ENCODE measurements at places on chromosomes 16 and 17.
A peak's percentile ranks its signal among the peaks of the same experiment; 100 is the strongest.

- DNase-seq, result no peak
Observed at GRCh38 chr16:17970157-17970765, 366.3 kb downstream of the NPIPA8 start.

- peak; percentile 74 for DNase-seq
Observed at GRCh38 chr16:22189473-22190080, 16.5 kb upstream of the EEF2K start.

GRCh38 chr17:40320756-40321523, 12.0 kb downstream of the RARA start:
- no peak for DNase-seq

DNA sequence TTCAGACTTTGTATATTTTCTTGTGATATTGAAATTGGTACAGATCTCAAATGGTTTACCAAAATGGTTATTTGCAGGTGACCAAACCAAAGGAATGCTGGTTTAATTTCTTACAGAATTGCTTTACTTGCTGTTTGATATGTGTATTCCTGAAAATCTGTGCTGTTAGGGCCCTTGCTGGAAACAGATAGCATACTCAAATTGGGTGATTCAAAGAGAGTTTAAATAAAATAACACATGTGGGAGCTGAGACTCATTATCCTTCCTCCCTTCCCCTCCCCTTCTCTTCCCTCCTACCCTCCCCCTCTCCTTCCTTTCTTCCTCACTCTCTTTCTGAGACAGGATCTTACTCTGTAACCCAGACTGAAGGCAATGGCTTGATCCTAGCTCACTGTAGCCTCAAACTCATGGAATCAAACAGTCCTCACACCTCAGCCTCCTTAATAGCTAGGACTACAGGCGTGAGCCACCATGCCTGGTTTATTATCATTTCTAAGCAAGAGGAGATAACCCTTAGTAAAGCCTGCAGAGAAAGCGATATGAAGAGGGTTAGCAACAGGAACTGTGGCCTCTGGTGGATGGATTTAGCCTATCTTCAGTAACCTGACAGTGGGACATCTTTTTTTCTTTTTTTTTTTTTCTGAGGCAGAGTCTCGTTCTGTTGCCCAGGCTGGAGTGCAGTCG, 141.9 kb downstream of the BCAS3 start:
- DNase-seq, result no peak

DNA sequence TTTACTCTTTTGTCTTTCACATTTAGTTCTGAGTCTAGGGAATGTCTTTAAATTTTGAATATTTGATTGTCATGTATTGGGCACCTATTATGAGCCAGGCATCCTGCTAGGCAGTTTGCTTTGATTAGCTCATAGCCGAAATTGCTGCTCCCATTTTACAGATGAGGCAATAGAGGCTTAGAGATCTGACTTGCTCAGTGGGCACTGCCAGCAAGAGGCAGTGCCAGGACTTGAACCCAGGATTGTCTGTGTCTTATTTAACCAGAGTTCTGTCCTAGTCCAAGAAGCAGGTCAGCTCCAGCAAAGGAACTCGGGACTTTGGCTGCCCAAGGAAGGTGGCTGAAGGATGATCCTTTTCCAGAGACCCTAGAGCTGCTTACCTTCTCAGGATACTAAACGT, 24.5 kb downstream of the BEAN1 start:
- no peak for DNase-seq

DNA sequence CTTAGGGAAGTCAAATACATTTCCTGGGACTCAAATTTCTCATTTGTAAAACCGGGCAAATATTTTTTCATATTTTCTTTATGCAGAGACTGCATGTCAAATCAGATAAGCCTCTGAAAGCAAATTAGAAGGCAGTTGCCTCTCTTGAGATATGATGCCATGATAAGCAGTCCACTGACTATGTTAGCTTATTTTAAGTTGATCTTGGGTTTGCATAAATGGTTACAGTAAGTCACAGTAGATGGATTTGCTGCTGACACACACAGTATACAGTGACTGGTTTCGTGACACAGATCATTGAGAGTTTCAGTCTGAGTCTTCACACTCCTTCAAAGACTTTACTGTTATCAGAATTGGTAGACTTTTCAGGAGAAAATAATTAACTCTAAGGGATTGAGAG, 927.6 kb upstream of the CDH8 start:
- no peak for DNase-seq

DNA sequence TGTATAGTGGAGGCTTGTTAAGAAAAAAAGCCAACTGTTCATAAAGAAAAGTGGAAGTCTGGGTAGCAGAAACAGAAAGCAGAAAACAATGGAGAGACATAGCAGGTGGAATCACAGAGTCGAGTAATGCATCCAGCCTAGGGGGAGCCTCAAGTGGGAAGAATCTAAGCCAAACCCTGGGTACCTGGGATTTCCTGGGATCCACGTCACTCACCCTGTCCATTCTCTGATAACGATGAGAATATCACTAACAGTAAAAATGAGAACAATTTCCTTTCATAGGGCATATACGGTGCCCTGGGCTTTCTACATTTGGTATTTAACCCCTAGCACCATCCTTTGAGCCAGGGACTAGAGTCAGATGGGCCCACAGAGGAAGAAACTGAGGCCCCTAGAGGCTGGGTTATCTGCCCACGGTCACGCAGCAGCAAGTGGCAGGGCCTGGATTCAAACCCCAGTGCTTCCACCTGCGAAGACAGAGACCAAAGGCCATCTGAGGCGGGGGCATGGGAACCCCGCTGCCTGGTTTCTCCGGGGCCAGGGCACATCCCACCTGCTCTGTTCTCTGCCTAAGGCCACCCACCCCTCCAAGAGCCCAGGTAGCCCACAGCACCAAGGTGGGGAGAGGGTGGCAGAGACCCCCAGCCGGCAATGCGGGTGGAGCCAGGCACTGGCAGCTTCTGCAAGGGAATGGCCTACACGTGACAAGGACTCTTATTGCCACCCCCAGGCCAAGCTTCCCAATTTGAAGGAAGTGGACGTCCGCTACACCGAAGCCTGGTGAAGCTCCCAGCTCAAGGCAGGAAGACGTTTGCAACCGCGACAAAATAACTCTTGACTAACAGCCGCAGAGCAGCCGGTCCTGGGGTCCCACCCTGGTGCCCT, 69.8 kb upstream of the PLCG2 start:
- DNase-seq, result no peak

GRCh38 chr17:47692895-47693730, 848 bp upstream of the TBKBP1 start:
- DNase-seq, result no peak
